ENCODE measurements at places on chromosomes 12 and 14.

DNA sequence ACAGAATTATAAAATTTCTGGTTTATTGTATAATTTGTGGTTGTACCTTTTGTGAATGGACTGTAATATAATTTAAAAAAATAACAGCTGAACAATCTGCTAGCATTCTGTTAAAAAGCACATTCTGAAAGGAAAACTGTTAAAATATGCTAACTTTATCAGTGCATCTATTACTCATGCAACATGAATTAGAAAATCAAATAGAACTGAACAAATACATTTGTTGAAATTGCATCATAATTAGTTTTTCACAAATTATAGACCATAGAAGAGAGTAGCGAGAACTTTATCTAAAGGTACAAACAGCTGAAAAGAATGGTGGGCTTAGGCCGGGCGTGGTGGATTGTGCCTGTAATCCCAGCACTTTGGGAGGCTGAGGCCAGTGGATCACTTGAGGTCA, 33.0 kb downstream of the PTPN21 start:
- no peak for DNase-seq

GRCh38 chr12:45745861-45746277, 16.4 kb downstream of the ARID2 start:
- no peak for DNase-seq

DNA sequence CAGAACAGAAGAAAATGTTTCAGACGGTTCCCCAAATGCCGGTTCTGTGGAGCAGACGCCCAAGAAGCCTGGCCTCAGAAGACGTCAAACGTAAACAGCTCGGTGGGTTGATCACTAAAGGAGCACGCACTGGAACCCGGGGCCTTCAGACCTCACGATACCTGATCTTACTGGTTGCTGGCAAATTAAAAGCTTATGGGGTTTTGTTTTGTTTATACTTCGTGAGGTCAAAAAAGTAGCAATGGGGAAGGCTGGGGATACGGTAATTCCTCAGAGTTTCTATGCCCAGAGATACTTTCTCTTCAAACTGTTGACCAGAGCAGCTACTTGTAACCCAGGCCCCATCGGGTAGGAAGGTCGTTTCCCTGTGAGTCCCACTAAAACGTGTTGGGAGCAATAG, 1.7 kb downstream of the CDKN1B start:
- DNase-seq = no peak

DNA sequence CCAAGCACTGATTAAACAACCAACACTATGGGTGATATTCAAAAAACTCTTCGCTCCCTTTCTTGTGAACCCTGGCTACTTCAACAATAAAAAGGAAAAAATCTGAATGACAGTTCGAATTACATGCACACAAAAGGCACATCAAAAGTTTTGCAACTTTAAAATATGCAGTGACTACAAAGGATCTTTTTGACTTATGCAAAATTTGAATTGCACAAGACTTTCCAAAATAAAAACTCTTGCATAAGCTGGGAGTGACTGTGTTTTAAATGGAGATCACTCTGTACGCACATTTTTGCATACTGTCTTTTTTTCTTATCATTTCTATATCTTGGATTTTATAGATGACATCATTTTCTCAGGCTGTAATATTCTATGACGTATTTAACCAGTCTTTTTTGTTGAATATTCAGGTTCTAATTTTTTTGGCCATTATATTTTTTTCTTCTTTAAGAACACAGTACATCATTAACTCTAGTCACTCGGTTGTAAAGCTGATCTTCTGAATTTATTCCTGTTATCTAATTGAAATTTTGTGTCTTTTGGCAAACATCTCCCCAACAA, 667.6 kb upstream of the TBX3 start:
- DNase-seq = no peak

- DNase-seq = no peak
Measured at GRCh38 chr12:31900271-31900670, 58.9 kb upstream of the RESF1 start.

DNA sequence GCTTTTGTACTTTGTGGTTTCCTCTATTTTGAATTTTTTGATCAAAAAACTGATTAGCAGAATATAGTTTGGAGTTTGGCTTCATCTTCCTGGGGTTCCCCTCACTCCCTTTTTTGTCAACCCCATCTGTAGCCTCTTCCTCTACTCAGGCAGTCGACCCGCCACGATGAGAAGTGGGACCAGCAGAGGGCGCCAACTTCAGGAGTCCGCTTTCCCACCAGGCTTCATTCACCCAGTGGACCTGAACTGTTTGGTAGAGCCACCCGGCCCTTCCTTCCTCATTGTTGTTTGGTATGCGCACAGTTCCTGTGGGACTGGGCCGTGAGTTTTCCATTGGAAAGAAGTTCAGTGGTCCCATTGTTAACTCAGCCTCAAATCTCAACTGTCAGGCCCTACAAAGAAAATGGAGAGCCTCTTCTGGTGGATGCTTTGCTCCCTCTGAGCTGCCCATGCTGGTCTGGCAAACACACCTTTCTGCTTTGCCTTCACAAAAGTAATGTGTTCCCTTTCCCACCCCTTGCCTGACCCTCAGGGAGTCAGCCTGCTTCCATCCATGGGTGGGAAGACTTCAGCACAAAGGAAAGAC, 21.7 kb downstream of the TMBIM6 start:
- peak; percentile 48 for DNase-seq

- no peak for DNase-seq
Measured at GRCh38 chr12:5476356-5476755, 44.4 kb downstream of the NTF3 start.

Measured in midbrain (tissue), 1 donor.